ENCODE measurements at places on chromosomes 7 and 10. TPM values are rescaled to one million over a fixed set of nuclear protein-coding genes. Genes with fewer than 3 reads are reported as not detected.

The ARF5 gene
- total RNA-seq = 133 TPM

DNA sequence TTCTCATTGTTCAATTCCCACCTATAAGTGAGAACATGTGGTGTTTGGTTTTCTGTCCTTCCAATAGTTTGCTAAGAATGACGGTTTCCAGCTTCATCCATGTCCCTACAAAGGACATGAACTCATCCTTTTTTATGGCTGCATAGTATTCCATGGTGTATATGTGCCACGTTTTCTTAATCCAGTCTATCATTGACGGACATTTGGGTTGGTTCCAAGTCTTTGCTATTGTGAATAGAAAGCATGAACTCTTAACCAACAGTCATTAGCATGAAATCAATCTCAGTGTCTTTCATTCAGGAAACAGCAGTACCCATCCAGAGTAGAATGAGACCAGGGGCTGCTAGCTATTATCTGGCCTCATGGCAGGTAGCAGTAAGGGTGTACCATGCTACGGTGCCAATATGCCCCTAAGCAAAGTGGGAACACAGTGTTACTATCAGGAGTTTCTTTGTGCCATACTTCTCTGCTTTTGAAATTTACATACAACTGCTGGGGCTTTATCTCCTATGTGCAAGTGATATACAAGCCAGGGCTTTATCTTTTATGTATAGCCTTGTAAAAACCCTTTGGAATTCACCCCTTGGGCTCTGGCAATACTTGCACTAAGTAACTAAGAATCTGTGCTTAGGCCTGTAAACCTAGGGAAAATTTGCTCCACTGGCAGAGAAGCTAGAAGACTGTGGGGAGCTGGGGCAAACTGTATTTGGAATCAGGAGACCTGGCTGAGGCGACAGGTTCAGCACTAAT, 5.4 kb downstream of the PON2 start:
- H3K4me1 ChIP-seq = peaks cover 6% of the 10 kb centered on the region
- DNase-seq = no peak
- H3K27ac ChIP-seq = no peak overlapping the region

- H3K4me1 ChIP-seq = peaks cover 20% of the 10 kb centered on the region
- H3K36me3 ChIP-seq = no peaks in the 10 kb centered on the region
- H3K4me3 ChIP-seq = peak overlapping the region; percentile 91
Observed at GRCh38 chr10:87092861-87093631, 1.6 kb downstream of the GLUD1 start.

The GARIN1A gene
- total RNA-seq = 0.19 TPM

The RASA4B gene
- 7.2 TPM for total RNA-seq

The ZNF273 gene
- total RNA-seq = 8.2 TPM

DNA sequence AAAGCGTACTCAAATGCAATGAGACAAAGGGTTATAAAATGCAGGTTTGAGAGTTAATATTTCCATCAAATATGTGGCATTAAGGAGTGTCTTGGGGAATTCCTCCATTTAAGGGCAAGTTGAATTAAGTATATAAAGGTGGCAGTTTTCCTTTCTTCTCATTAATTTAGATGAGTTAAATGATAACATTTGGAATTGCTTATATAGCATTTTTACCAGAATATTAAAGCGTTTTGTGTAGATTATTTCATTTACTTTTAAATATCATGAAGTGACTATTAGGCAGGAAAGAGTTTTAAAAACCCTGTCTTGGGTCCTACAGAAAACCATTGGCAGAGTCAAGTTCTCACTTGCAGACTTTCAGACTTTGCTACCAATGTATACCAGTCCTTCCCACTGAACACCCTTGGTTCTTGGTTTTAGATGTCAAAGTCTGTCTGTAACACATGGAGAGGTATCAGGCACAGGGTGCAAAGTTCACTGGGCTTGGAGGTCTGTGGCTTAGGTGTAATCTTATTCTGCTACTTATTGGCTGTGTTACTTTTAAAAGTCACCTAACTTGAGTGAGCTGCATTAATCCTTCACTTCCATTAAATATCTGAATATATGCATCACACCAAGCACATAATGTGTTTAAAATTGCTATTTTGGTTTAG, 51.0 kb downstream of the ASB4 start:
- no peaks in the 10 kb centered on the region for H3K36me3 ChIP-seq
- H3K4me3 ChIP-seq = no peak overlapping the region
- H3K4me1 ChIP-seq = no peaks in the 10 kb centered on the region
- no peak overlapping the region for H3K27ac ChIP-seq
- DNase-seq = no peak
- no peaks in the 10 kb centered on the region for H3K27me3 ChIP-seq

DNA sequence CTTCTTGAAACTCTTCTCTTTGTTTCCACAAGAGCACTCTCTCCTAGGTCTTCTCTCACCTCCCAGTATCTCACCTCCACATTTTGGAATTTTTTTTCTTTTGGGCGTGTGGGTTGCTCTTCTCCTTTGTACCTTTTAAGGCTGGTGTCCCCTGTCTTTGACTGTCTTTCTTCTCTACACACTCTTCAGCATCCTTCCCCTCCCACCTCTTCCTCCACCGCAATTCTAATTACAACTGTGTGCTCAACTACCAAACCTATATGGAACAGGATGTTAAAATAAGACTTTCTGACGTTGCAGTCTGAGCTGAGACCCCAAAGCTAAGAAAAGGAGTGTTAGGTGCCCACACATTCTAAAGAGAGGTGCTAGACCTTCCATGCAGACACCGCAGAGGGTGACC, 14.0 kb upstream of the ADRB1 start:
- DNase-seq = no peak
- H3K27ac ChIP-seq = no peak overlapping the region
- H3K4me1 ChIP-seq = peaks cover 12% of the 10 kb centered on the region
- H3K27me3 ChIP-seq = no peaks in the 10 kb centered on the region
- no peaks in the 10 kb centered on the region for H3K36me3 ChIP-seq

DNA sequence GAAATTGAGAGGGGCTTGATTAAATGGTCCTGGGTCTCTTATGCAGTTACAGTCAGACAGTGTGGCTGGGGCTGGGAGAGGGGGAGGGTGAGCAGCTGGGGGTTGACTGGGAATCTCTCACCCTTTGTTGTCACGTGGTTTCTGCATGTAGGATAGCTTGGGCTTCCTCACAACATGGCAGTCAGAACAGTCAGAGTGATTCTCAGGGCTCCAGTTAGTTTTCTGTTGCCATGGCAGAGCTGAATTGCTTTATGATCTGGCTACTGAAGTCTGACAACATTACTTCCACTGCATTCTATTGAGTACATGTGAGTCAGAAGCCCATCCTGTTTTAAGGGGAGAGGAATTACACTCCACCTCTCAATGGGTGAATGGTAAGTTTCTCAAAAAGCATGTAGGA, 102.7 kb downstream of the WDR11 start:
- no peaks in the 10 kb centered on the region for H3K36me3 ChIP-seq
- H3K27ac ChIP-seq = no peak overlapping the region
- H3K4me1 ChIP-seq = peaks cover 7% of the 10 kb centered on the region
- no peak for DNase-seq
- peaks cover 22% of the 10 kb centered on the region for H3K27me3 ChIP-seq

The CPA2 gene
- total RNA-seq = 0.14 TPM

DNA sequence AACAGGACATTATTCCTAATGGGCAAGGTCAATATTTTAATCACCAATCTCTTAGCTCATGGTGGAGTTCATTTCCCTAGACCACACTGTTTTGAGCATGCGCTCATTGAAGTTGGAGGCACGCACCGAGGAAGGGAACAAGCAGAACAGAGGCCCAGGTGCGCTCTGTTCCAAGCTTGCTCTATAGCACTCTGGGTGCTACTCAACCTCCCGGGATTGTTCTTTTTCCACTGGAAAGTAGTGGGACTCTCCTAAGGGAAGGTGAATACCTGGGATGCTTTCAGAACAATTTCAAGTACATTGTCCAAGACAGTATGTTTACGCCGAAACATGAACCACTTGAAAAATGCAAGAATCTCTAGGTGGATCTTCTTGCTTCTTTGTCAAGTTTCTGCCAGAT, 16.2 kb downstream of the PLXNA4 start:
- no peak overlapping the region for H3K27ac ChIP-seq
- no peak for DNase-seq
- no peaks in the 10 kb centered on the region for H3K4me1 ChIP-seq
- no peak overlapping the region for H3K4me3 ChIP-seq
- H3K27me3 ChIP-seq = peaks cover 31% of the 10 kb centered on the region

- H3K4me1 ChIP-seq = no peaks in the 10 kb centered on the region
- no peak for DNase-seq
- H3K36me3 ChIP-seq = no peaks in the 10 kb centered on the region
- no peak overlapping the region for H3K27ac ChIP-seq
Observed at GRCh38 chr10:95201736-95202135, 7.7 kb downstream of the ACSM6 start.

DNA sequence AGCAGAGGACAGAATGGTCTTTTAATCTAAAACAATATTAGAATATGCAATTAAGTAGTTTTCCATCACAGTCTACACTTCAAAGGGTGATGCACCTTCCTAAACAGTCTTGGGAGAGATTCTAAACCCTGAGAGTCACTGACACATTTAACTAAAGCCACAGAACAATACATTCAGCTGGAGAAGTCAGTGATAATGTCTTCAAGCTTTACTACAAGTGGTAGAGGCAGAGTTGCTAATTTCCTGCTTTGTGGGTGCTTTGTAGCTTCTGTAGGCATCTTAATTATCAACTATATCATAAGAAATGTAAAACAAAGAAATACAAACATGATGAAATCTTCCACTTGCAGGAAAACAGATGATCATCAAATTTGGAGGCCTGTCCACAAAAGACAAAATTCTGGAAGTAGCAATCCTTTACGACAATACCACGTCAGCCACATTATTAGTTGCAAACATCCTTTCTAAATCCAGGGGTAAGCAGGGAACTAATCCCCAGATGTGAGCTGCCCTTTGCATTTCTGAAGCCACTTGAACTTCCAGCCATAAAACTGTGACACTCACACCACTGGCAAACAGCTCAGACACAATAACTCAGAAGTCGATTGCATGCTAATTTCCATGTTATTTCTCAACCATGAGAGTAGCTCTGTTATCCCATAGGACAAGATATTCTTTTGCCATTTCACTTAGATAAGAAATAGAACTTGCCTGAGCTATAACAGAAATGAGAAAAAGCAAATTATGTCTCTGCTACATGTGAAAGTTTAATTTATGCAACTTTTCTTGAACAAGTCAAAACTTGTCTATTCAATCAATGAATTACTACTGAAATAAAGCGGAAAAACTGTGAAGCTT, 212.2 kb downstream of the FAM107B start:
- peaks cover 30% of the 10 kb centered on the region for H3K4me1 ChIP-seq
- peak overlapping the region; percentile 33 for H3K27ac ChIP-seq
- H3K36me3 ChIP-seq = no peaks in the 10 kb centered on the region
- no peak for DNase-seq

- H3K4me1 ChIP-seq = no peaks in the 10 kb centered on the region
- H3K36me3 ChIP-seq = no peaks in the 10 kb centered on the region
- DNase-seq = no peak
- no peak overlapping the region for H3K4me3 ChIP-seq
- no peaks in the 10 kb centered on the region for H3K27me3 ChIP-seq
- no peak overlapping the region for H3K27ac ChIP-seq
Observed at GRCh38 chr7:24657980-24658379, 84.7 kb downstream of the PALS2 start.

DNA sequence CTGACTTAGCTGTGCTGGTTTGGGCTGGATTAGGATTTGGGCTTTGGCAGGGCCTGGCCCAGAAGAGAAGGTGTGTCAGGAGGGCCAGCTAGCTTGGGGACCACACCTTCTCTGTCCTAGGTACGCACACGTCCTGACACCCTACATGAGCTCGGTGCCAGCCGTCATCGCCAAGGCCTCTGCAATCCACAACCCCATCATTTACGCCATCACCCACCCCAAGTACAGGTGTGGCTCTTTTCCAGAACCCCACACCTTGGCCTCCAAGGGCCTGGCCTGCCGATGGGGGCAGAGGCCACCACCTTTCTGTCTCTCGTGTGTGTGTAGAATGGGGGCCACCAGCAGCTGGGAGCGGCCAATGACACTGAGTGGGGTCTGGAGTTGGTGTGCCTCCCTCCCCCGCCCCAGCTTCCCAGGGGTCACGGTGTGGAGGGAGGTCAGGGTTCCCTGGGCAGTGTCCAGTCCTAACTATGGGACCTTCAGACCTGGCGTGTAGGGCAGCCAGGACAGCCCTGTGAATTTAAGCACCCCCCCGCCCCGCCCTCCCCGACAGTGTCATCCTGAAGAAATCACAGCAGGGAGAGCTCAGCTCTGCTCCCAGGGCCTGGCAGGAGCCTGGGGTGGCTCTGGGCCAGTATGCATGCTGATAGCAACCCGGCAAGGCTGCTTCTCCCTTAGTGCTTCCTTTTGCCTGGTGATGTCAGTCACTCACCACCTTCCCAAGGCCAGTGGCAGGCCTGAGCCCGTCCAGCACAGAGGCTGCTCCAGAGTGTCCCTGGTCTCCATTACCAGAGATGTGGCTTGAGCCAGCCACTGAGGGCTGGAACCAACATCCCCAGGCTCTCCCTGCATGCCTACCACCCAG, 6.9 kb upstream of the LDB3 start:
- no peak overlapping the region for H3K4me3 ChIP-seq
- H3K27ac ChIP-seq = no peak overlapping the region
- H3K36me3 ChIP-seq = no peaks in the 10 kb centered on the region
- DNase-seq = no peak

The IFIT1B gene
- 0.38 TPM for total RNA-seq

DNA sequence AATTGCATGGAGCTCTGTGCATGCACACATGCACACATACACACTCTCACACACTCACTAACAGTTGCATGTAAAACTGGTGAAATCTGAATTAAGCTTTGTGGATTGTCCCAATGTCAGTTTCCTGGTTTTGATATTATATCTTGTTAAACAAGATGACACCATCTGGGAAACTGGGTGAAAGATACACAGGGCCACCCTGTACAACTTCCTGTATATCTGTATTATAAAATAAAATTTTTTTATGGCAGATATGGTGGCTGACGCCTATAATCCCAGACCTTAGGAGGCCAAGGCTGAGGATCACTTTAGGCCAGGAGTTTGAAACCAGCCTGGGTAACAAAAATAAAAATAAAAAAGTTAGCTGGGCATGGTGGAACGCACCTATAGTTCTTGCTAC, 87.4 kb downstream of the PTPN20 start:
- no peaks in the 10 kb centered on the region for H3K27me3 ChIP-seq
- no peak overlapping the region for H3K27ac ChIP-seq
- no peaks in the 10 kb centered on the region for H3K36me3 ChIP-seq
- no peak overlapping the region for H3K4me3 ChIP-seq

The GPR141 gene
- total RNA-seq = 5.1 TPM
